Vagina (tissue), 2 donors: ENCODE measurements at places on chromosomes 6 and 20.

GRCh38 chr20:44157061-44157460, 29.9 kb downstream of the JPH2 start:
- DNase-seq, result no peak

- no peak for DNase-seq
Measured at GRCh38 chr20:58713801-58714339, 21.3 kb downstream of the NPEPL1 start.

DNA sequence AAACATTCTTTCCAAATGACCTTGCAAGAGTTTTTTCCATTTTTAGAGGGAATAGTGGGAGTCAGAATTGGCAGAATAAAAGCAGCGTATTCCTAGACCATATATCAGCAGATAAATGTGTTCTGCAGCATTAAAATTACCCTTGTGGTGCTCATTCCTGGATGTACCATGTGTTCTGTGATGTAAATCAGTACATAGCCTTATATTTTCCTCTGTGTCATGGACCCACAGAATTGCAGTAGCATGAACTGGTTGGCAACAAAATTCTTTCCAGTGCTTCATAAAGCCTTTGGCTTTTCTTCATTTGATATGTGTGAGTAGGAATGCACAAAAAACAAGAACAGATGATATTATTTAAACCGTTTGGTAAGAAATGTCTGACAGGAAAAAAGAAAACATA, 32.5 kb downstream of the ANKEF1 start:
- no peak for DNase-seq

- DNase-seq, result no peak
Measured at GRCh38 chr20:9202420-9203080, 133.7 kb downstream of the PLCB4 start.

DNA sequence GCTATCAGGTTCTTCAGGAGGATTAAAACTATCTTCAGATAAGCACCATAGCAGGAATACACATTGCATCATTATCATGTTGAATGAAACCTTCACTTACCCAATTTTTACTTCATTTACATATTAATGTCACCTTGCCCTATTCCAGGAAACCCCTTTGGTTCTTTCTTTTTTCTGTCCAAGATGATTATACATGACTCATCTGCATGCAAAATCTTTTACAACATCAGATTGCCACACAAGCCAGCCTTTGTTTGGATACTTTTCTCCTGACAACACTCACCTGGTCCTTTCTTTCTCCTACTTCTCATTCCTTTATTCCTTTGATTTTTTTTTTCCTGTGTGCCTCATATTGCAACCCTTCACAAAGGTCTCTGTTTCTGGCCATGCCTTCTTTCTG, 200.5 kb upstream of the POU3F2 start:
- DNase-seq, result no peak

- no peak for DNase-seq
Measured at GRCh38 chr20:52076164-52076563, 115.4 kb downstream of the ZFP64 start.

- DNase-seq, result no peak
Measured at GRCh38 chr6:113679051-113679450, 178.1 kb upstream of the MARCKS start.

DNA sequence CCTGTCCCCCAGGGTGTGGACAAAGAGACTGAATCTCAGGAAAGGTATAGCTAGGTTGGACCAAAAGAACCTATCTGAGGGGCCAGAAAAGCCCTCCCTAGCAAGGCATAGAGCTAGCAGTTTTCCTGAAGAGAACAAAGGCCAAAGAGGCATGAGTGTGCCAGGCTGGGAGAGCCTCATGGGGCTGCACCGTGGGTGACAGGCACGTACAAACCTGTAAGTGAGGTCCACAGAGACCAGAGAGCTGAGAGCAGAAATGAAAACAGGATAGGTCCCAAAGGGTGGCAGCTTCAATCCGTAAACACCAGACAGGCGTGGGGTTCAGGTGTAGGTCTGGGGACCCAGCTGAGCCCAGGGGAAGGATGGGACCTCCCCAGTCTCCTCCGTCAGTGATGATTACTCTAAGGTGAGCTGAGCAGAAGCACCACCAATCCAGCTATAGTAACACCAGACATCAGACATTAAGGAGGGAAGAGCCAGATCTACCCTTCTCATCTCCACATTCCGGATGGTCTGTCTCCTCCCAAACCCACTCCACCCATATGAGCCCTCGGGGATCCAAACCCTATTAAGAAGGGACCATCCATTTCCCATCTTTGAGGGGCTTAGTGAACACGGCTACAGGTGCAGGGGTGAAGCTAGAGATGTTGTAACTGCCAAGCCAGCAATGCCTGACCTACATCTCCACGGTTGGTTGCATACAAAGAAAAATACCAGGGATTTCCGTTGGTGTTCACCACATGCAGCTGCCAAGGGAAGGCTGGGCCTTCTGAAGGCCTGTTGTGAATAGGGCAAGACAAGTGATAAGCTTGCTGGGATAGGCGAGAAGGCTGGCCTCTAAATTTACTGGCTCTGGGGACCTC, 38.3 kb downstream of the BCL2L1 start:
- DNase-seq, result no peak

- no peak for DNase-seq
Measured at GRCh38 chr20:5567644-5568043, 182.6 kb upstream of the SHLD1 start.

DNA sequence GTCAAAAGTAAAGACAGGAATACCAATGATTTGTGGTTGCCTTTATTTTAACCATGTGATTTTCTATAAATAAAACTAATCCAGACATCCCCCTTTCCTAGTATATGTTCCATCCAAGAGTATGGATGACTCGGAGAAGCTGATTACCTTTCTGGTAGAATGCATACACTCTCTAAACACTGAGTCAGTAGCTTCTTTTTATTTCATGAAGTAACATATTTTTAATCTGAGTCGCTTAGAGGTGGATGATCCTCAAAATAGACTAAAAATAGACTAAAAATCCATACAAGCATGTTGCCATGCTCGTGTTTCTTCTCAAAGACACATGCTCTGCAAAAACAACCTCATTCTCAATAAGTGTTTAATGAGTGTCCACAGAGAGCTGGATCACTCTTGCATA, 263.7 kb downstream of the COL12A1 start:
- DNase-seq, result no peak
